ENCODE measurements at places on chromosomes 7 and 10.

GRCh38 chr10:126124668-126125349 lies 228.4 kb downstream of the FANK1 start:
- no peak for DNase-seq

DNA sequence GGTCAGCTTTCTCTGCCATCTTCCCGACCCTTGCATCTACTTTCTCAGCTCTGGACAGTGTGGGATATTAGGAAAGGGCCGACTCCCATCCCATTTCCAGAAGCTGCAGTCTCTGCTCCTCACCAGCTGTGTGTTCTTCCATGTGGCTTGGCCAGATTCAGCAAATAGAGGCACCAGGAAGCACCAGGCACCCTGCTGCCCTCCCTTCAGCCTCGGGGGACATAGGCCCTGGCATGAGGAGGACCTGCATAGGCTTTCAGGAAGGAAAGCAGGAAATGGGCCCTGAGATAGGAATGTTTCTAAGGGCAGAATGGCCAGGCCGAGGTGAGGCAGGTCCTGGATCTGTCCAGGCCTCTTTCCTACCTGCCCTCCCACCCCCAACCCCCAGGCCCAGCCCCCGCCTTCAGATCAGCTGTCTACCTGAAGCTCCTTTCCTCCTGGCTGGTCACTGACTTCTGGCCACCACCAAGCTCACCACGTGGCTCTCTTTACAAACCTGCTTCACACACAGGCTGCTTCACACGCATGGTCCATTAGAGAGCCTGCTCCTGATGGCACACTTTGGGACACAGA lies 27.5 kb upstream of the PURB start:
- DNase-seq, result no peak

- DNase-seq, result no peak
These were observed 807.9 kb upstream of the LRRN3 start for GRCh38 chr7:110283056-110283455.

- no peak for DNase-seq
These were observed 152.3 kb downstream of the CPED1 start for GRCh38 chr7:121140790-121141189.

DNA sequence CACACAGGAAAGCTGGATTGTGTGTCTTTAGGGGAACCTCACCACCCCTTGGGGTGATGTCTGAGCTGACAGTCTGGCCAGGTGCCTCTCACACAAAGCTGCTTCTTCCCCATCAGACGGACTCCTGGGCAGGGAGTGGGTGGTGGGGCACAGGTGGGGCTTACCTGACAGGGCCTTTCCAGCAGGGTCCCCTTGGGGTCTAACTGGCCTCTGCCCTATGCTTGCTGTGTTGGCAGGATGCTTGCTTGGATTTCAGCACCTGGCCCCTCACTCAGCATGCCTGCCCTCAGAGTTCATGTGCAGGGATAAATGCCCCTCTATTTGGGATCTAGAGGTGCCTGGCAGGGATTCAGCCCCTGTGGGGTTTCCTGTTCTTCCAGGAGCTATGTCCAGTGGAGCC lies 496.9 kb upstream of the ZMIZ1 start:
- no peak for DNase-seq

DNA sequence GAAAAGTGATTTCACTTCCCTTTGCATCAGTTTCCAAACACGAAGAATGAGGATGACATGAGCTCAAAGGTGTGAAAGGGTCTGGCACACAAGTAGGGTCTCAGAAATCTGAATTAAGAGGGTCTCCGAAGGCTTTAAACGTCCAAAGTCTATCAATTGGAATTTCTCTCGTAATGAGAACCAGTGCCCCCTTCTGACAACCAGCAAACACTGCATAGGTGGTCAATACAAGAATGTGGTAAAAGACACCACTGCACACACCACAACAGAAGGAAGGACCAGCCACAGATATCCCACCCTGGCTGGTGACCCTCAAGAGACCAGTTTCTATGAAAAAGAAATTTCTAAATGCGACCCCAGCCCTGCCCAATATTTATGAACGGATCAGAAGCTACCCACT lies 78.1 kb downstream of the CALN1 start:
- no peak for DNase-seq

GRCh38 chr7:90771281-90771680 lies 175.2 kb downstream of the CDK14 start:
- no peak for DNase-seq

- DNase-seq, result no peak
These were observed 28.8 kb upstream of the CUL1 start for GRCh38 chr7:148669927-148670326.

GRCh38 chr10:114024876-114025610 lies 18.6 kb upstream of the ADRB1 start:
- peak; percentile 7 for DNase-seq

- DNase-seq, result no peak
These were observed 202.1 kb downstream of the USP6NL start for GRCh38 chr10:11409357-11409756.

- no peak for DNase-seq
These were observed 237.4 kb upstream of the PPP1R3A start for GRCh38 chr7:114156178-114156577.

DNA sequence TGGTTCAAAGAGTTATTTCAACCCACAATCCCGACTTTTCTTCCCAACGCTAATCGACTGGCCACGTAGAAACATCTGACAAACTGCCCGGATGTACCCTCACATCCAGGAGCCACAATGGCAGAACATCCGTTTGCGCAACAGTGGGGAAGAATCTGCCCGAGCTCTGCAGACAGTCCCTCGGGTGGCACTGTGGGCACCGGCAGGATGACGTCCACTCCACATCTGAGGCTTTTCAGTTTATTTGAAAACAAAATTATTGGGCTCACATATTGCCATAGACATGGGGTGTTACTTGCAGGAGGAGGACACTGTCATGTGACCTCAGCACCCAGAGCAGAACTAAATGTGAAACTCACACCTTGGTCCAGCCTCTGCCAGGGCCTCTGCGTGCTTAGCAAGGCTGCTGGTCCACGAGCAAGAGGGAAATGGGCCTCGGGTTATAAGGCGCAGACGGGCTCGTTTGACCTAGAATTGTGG lies 84.1 kb downstream of the MKI67 start:
- DNase-seq, result no peak

- no peak for DNase-seq
These were observed 86.1 kb downstream of the PTPRN2 start for GRCh38 chr7:158501393-158502067.

DNA sequence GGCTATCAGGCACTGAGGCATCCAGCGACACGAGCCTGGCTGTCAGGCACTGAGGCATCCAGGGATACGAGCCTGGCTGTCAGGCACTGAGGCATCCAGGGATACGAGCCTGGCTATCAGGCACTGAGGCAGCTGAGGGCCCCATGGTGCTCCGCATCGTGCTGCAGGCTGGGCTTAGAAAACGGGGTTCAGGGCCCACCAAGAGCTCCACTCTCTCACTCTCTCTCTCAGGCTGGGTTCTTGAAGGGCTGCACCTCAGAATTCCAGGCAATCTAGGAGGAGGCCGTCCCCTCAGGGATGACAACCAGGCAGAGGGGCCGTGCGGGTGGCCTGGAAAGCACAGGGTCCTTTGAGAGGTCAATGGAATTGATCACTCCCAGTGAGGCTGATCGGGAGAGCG lies 69.0 kb downstream of the CFAP46 start:
- DNase-seq, result no peak

GRCh38 chr10:121522831-121523230 lies 75.4 kb downstream of the FGFR2 start:
- DNase-seq, result no peak

GRCh38 chr10:71706216-71707121 lies 13.1 kb downstream of the C10orf105 start:
- no peak for DNase-seq

DNA sequence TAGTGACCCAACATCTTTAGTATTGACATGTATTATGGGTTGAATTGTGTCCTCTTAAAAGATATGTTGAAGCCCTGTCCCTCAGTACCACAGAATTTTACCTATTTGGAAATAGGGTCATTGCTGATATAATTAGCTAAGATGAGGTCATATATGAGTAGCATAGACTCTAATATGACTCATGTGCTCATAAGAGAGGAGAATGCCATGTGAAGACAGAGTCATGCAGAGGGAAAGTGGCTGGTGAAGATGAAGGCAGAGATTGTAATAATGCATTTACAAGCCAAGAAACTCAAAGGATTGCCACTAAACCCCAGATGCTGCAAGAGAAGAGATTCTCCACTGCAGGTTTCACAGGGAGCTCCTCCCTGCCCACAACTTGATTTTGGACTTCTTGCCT lies 496.4 kb downstream of the KIF20B start:
- DNase-seq, result no peak

GRCh38 chr10:70265032-70265689 lies 18.6 kb downstream of the NPFFR1 start:
- no peak for DNase-seq

GRCh38 chr10:118816471-118817168 lies 61.9 kb upstream of the CACUL1 start:
- no peak for DNase-seq

DNA sequence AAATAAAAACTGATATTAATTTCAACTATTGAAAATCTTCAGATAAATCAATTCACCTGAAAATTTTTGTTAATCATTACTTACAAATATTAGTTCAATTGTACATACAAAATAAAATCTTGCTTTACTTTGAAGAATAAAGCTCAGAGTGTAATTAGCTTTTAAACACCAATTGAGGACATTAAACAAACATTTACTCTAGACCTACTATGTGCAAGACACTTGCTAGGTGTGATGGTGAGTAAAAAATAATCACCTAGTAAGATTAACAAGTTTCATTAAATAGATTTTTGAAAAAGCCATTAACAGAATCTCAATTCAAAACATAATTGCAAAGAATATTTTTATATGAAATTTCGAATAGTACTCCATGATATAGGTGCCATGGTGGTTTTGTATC lies 3.9 kb upstream of the MLLT10 start:
- DNase-seq, result no peak

DNA sequence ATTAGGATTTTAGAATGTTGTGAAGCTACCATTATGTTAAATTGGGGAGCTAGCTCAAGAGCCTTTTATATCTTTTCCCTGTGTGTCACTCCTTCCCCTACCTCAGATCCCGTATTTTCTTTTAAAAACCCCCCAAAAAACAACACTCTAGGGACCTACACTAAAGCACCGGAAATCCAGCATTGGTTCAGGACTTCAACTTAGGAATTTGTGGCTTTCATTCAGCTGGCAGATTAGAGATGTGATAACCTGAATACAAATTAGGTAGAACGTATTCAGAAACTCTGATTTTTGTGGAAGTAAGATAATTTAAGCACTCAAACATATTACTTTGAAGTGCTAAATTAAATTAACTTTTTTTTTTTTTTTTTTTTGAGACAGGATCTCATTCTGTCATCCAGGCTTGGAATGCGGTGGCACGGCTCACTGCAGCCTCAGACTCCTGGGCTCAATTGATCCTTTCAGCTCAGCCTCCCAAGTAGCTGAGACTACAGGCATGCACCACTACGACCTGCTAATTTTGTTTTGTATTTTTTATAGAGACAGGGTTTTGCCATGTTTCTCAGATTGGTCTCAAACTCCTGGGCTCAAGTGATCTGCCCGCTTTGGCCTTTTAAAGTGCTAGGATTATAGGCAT lies 6.8 kb downstream of the TBC1D12 start:
- no peak for DNase-seq

GRCh38 chr7:91468256-91468655 lies 204.0 kb downstream of the FZD1 start:
- no peak for DNase-seq

DNA sequence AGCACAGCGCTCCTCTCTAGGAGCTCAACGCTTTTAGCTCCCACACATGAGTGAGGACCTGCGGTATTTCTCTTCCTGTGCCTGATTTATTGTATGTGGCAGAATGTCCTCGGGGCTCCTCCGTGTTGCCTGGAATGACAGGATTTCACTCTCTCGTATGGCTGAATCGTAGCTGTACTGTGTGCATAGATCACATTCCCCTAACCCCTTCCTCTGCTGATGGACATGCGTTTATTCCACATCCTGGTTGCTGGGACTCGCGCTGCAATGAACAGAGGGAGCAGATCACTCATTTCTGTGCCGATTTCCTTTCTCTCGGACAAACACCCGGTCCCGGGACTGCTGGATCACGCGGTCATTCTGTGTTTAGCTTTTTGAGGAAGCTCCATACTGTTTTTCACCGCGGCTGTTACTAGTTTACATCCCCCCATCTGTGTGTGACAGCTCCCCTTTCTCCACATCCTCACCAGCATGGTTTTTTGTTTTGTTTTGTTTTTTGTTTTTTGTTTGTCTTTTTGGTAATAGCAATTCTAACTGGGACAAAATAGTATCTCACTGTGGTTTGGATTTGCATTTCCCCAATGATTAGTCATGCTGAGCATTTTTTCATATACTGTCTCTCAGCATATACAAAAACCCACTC lies 76.3 kb downstream of the FOXL3 start:
- DNase-seq, result peak; percentile 31

DNA sequence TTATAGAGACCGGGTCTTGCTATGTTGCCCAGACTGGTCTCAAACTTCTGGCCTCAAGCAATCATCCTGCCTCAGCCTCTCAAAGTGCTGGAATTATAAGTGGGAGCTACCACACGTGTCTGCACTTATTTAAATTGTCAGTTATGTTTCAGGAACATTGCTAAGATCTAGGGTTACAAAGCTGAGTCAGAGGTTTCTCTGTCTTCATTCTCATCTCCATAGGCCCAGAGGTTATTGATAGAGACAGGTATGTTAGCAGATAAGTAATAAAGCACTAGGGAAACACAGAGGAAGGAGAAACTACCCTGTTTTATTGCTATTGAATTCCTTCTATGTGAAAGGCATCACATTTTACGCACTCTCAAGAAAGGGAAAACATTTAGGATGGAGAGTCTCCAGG lies 214.1 kb downstream of the REEP3 start:
- no peak for DNase-seq

- peak; percentile 42 for DNase-seq
These were observed 12.5 kb upstream of the DDIT4 start for GRCh38 chr10:72260976-72261783.

DNA sequence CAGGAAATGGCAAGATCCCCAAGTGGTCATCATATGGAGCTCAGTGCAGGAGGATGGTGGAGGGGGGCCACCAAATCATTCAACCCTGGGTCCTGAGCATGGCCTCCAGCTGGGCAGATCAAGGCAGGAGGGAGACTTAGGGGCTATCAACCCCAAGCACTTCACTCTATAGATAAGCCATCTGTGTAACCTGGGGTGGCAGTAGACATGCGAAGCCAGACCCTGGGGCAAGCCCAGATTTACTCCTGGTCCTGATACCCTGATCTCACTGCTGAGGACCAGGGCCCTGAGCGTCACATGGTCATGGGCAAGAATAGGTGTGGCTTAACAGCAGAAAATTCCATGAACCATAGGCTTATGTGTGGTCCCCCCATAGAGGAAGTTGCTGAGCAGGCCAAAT lies 173.0 kb upstream of the ADCY1 start:
- DNase-seq, result no peak

DNA sequence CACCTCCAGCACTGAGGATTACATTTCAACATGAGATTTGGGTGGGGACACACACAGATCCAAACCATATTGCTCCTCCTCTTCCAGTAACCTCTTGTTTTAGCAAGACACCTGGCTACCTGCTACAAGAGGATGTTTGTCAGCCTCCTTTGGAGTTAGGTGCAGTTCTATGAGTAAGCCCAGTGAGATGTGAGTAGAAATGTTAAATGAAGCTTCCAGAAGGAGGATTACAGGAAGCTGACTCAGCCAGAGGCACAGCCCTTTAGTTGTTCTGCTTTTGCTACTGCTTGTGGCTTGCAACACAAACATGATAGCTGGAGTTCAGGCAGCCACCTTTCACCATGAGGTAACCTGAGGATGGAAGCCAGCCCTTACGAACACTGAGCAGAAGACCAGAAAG lies 382.7 kb upstream of the RNF32 start:
- DNase-seq, result no peak

Data from head of caudate nucleus (tissue), 42 donors.